ENCODE measurements at places on chromosomes 12 and 14.

DNA sequence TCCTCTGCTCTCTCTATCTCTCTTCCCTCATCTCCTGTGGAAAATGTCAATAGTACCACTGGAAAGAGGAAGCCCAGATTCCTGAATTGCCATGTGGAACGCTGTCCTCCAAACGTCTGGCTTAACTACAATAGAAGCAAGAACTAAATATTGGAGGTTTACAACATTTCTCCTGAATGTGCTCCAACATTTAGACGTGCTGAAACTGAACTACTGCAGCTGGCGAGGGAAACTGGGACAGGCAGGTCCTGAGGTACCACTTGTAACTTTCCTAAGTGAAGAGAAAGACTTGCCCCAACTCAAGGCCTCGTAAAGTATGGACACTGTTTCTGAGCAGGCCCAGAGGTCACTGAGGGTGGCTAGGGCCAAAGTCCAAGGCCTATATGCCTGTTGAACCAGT lies 187.7 kb downstream of the NTF3 start:
- DNase-seq: no peak

- no peak for DNase-seq
Observed at GRCh38 chr14:55805250-55805649, 225.2 kb downstream of the KTN1 start.

DNA sequence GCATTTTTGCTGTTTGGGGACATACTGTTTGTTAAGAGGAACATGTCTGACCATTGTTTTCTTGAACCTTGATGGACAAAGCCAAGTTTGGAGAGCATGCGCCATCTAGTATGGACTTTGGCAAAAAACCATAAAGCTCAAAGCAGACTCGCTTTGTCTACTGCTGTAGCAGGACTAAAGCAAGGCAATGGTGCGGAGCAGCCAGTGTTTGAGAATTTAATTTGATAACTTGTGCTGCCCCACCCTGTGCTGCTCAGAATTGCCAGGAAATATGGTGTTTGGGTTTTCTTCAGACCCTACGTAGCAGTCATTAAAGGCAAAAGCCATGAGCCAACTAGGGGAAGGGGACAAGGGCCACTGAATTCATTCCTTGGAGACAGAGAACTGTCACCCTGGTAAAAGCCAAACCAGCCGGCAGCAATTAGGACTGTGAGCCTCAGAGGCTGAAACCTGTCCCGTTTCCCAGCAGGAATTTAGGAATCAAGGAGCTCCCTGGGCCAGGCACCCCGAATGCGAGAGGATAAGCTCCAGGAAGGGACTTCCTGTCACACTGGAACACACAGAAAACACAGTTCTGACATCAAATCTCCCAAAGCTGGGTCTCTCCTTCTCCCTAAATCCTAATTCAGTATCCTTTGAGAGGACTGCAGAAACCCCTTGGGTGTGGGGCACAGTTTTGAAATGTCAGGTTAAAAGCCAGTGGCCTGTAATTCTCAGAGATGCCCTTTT lies 1.1 kb downstream of the AVIL start:
- no peak for DNase-seq

- no peak for DNase-seq
Observed at GRCh38 chr14:68476212-68477109, 316.4 kb downstream of the ZFP36L1 start.

DNA sequence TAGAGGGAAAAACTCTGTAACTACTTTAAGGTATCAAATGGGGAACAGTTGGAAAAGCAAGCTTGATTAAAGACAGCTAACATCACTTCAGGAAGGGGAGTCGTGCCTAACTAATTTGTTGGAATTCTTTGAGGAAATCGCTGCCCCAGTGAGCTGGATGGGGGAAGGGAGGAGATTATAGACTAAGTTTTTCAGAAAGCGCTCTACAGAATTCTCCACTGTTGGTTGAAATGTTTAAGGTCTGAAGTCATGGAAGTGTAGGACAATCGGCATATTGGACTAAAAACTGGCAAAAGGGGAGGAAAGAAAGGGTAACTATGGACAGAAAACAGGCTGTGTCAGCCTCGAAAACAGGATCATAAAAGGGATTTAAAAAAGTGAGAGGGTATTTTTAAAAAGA lies 229.9 kb upstream of the HMGA2 start:
- DNase-seq: no peak

- DNase-seq: no peak
Observed at GRCh38 chr12:109477963-109478315, 505 bp downstream of the UBE3B start.

DNA sequence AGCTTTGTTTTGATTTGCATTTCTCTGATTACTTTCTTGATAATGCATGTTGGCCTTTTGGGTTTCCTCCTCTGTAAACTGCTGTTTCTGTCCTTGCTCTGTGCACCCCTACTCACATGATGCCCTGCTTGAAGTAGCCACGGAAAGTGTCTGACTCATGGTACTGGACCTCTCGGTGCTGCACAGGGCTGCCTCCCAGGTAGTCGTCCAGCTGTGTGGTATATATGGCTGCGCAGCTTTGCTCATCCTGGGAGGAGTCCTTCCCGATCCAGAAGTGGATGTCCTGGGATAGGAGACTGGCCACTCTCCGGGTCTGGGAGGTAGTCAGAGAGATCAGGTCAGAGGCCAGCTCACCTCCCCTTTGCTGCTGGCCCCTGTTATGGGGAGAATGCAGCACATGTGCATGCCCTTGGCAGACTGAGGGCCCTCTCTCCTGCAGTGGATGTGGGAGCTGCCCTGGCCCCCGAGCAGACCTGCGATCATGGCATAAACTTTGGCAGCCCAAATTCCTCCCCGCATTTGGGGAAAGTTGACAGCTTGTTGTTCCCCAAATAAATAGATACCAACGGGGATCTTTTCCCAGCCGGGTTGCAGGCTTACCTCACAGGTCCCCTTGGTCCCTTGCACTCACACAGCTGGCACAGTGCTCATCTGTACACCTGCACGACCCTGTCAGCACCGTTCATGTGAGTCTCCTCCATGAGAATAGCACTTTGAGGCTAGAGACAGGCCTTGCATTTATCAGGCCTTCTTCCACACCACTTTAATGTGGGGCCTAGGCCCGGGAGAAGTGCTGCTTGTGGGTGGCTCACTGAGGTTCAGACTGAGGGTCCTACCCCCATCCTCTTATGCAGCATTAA lies 5.2 kb downstream of the AVIL start:
- DNase-seq: no peak

- no peak for DNase-seq
Observed at GRCh38 chr14:102080183-102081080, 6.4 kb downstream of the HSP90AA1 start.

- DNase-seq: no peak
Observed at GRCh38 chr14:60622917-60623257, 26.4 kb downstream of the SIX1 start.

DNA sequence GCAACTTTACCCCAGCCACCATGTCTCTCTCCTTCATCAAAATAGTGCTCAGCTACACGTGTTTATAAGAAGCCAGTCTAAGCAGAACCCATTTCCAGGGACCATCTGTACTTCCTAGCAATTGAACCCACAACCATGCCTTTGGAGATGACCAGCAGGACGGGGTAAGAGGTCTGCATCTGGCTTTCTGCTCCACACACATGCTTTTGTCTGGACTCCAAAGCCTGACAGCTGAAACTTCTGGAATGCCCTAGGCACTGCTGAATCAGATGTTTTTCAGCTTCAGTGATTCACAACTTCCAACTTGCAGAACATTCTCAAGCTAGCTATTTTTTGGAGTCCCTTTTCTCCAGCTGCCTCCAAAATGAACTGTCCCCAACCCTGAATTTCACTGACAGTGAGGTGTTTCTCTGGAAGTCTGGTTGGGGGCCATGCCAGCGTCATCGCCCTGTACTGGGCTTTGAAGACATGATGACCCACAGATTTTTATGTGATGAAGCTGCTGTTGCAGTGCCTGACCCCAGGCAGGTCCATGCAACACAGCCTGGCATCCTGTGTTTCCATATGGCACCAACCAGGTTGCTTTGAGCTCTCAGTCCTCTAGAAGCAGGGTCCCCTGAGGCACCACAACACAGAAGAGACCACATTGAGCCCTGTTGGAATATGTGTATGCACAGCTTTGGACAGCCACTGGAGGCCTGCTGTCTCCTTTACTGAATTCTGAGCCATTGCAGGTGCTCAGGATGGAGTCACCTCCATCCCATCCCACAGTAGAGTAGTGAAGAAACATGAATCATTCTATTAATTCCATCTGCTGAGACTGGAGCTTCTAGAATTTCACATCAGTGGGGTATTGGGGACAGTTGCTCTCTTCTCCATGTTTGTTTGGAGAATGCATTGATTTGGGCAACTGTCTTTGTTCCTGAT lies 80.2 kb downstream of the NUAK1 start:
- no peak for DNase-seq

DNA sequence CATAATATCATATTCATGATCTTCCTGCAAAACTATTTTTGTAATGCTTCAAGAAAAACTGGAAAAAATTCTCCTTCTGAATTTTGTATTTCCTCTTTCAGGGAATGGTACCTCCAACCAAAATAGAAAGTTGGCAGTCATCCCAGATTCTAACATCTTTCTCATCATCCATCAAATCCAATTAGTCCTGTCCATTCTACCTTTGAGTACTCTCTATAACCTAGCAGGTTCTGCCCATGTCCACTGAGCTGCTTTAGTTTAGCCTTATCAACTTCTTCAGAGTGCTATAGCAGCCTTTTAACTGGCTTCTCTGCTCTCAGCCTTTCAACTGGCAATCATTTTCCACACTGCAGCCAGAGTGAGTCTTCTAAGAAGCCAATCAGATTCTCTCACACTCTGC lies 236.2 kb downstream of the AKAP6 start:
- DNase-seq: no peak

GRCh38 chr14:105026802-105027563 lies 6.1 kb upstream of the CDCA4 start:
- no peak for DNase-seq

DNA sequence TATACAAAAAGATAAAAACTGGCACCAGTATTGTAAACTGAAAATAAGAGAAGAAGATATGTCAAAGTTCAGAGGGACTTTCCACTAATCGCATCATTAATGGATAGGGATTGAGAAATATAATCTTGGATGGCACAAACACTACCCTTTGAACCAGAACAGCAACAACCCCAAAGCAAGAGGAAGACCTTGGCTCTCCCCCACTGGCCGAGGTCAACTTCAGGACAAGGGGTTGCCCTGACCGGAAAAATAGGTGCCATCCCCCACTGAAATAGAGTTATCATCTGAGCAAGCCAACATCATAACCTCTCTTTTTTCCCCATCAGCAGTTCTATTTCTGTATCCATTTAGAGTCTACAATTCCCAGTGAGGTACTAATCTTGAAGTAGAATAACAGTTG lies 72.4 kb upstream of the PCED1B start:
- no peak for DNase-seq
